ENCODE measurements at places on chromosomes 5 and 9.

DNA sequence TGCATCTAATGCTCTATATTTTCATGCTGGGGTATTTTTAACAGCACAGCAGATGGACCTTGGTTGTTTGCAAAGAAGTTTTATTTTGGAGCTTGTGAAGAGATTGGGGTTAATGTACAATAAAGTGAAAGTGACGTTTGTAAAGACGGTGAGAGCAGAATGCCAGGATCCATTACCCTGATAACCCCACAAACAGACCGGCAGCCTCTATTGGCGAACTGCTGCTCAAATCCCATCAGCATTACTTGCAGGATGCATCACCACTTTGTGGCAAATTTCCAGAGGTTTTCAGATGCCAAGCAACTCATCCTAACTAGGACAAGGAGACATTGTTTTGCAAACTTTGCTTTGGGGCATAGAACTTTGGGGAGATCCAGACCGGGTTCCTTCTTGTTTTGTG, 383.3 kb upstream of the ZNF462 start:
- peak; percentile 2 for DNase-seq

DNA sequence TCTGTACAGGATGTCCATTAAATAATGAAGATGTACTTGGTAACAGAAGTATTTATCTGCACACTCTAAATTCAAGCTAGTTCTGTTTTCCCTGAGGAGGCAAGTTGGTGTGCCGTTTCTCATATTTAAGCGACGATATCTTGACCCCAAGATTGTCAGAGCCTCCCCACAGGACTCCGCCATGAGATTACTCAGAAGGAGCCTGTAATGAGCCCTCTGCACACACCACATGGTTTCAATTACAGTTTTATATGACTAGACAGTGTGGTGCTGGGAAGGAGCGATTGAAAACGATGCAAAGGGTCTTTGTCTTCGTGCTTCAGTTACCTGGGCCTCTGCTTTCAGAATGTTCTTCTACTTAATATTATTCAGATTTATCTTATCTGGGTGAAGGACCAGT, 840.4 kb upstream of the WWC1 start:
- no peak for DNase-seq

DNA sequence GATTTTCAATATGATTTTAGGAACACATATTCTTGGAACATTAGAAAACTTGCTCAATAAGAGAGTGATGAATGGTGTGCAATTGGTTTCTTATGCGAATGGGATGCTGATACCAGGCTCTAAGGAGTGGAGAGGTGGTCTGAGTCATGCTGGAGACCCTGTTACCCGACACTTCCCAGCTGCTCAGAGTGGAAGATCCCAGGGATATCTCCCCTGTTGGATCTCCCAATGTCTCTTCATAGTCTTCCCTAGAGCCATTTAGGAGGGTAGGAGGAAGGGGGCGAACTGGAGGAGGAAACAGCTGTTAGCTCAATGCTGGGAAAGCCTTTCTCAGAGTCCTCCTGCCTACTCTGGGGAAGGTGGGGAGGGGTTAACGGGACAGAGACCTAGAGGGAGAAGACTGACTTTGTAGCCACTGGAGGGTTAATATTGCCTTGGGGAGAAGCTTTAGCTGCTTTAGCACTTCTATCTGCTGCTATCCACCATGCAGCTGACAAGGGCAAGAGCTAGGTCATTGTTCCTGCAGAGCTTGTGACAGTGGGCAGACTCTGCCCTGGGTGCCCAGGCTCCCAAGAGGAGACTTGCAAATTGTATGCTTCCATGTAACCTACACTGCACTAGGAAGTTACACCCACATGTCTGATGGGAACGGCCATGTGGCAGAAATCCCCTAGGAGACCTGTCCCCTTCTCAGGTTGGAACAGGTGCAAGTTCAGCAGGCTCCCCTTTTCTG, 301.0 kb downstream of the GADD45G start:
- DNase-seq, result no peak

DNA sequence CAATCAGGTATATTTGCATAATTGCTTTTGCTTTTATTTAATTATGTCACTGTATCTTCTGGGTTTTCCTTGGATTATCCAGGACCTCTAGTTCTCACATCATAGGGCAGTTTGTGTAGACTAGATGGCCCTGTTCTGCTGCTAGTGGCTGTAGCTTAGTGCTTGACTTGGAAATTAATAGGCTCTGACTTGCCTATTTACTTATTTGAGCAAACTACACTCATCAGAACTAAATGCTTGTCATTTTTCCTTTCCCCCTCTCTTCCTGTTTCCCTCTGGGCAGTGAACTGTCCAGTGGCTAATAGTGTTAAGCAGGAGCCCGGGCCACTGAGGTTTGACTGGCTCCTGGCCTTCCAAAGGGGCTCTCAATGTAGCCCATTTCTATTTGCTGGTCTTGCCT, 135.7 kb downstream of the MAN2A1 start:
- DNase-seq, result no peak

DNA sequence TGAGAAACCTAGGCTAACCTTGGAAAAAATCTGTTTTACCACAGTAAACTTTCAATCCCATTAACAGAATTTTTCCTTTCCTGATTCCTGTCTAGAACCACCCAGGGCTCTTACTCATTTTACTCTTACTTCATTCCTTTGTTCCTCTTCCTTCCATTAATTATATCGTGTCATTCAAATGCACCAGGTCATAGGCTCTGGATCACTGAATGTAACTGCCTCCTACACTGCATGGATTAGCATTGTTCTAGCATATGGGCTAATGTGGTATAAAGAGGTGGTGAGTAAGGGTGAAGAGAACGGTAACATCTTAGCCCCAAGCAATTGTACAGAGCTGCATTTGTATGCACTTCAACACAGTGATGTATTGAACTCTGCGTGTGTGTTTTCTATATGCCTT, 49.5 kb upstream of the SPINK5 start:
- DNase-seq, result no peak

- DNase-seq, result no peak
These were observed 39.2 kb downstream of the GRAMD2B start for GRCh38 chr5:126462239-126463014.

- no peak for DNase-seq
These were observed 106.2 kb downstream of the IZUMO3 start for GRCh38 chr9:24439456-24439855.

DNA sequence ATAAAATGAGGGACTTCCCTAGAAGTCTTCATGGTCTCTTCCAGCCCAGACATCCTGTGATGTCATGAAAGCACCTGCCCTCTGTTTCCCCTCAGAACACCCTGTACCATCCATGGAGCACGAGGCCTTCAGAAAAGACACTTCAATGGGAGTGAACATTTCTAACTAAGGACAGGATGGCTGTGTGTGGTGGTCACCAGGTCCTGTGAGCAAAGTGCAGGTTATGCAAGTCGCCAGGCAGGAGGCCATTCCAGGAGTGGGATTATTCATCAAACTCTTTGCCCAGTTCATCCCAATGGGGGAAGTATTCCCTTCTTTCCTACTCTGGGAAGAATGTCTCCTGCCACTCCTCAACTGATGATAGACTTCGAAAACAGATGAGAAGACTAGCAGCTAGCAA, 80.5 kb downstream of the SLC1A3 start:
- DNase-seq, result no peak

GRCh38 chr5:34685485-34686165, 29.5 kb downstream of the RAI14 start:
- DNase-seq, result no peak

GRCh38 chr9:125700791-125701190, 6.2 kb downstream of the MAPKAP1 start:
- no peak for DNase-seq

- no peak for DNase-seq
These were observed 1111.8 kb downstream of the TAF11L14 start for GRCh38 chr5:18745988-18746615.

- no peak for DNase-seq
These were observed 237.0 kb downstream of the PRELID2 start for GRCh38 chr5:145598184-145598583.

- DNase-seq, result no peak
These were observed 16.3 kb upstream of the STRBP start for GRCh38 chr9:123284656-123285055.

- no peak for DNase-seq
These were observed 50.5 kb upstream of the BARHL1 start for GRCh38 chr9:132531710-132532570.

DNA sequence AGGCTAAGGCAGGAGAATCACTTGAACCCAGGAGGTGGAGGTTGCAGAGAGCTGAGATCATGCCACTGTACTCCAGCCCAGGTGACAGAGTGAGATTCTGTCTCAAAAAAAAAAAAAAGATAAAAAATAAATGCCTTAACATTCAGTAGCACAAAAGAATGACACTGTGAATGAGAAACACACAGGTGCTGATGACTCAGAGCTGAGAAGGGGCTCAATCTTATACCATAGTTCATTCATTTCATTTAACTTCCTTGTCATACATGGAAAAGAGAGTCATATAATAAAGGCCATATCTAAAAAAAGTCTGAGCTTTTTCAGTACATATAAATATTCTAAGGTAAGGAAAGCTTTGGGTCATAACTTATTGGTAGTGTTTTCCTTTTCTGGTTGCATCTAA, 40.6 kb downstream of the WWC1 start:
- DNase-seq, result no peak

GRCh38 chr5:14627270-14627669, 37.2 kb upstream of the OTULIN start:
- no peak for DNase-seq

DNA sequence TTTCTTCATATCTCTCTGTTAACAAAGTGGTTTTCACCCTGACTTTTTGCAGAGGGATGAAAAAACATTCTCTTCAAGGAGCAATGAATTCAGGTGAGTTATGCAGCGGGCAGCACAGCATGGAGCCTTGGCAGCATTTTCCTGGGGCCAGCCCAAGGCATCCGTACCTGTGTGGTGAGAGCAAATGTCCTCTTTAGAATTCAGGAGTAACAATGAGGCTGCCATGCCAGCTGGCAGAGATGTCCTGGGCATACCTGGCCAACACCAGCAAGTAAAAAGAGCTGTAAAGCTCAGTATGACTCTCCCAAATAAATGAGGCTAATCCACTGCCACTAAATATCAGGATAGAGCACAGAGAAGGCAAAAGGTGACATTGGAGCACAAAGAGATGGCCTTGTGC, 277.6 kb upstream of the TRPC7 start:
- DNase-seq, result peak; percentile 97

DNA sequence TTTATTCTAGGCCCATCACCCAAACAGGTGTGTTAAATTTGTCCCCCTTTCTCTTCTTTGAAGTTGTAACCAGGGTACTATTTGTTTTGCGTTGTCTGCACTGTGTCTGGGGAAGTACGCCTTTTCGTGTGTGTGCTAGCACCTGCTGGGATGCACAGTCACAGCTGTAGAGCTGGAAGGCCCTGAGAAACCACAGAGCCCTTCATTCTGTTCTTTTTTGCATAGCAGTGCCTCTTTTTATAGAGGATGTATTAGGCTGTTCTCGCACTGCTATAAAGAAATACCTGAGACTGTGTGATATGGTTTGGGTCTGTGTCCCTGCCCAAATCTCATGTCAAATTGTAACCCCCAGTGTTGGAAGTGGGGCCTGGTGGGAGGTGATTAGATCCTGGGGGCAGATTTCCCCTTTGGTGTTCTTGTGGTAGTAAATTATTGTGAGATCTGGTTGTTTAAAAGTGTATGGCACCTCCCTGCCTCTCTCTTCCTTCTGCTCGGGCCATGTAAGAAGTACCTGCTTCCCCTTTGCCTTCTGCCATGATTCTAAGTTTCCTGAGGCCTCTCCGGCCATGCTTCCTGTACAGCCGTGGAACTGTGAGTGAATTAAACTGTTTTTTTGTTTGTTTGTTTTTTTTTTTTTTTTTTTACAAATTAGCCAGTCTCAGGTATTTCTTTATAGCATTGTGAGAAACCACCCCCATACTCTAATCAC, 14.0 kb downstream of the SEC61B start:
- DNase-seq, result no peak

DNA sequence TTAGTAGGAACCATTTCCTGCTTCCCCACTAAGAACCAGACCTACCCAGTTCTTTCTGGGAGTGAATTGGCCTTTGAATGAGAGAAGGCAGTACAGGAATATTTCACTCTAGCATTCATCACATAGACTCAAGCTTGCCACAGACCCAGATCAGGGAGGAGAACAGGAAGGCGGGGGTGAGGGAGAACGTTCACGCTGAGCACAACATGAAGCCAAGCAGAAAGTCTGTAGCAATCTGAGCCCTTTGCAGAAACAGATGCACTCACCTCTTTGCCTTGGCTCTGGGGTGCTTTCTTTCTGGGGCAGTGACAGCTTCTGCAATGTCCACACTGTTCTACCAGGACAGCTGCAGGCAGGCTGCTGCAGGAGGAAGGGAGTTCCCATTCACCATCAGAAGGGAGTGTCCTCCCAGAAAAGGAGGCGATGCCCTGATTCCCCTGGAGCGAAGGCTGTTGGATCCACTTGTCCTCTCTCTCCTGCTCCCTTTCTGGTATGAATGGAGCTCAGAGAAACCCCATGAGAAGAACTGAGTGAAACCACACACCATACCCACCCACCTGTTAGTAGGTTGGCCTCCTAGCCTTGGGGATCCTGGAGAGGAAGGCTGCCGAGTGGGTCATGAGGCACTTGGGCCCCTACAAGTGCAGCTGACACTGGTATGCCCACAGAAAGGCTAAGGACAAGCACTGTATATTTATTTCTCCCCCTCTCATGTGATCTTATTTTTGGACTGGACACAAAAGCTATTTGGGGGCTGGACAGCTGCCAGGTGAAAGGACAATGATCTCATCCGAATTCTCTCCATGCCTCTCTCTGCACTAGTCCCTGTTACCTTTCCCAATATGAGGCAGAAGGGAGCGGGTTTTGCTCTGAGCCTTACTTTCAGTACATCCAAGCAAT, 11.7 kb upstream of the FGF1 start:
- DNase-seq, result peak; percentile 91

GRCh38 chr5:76819851-76820525, 1.2 kb downstream of the F2RL1 start:
- DNase-seq, result no peak

GRCh38 chr5:6411141-6411540, 32.8 kb upstream of the MED10 start:
- DNase-seq, result no peak

- DNase-seq, result no peak
These were observed 100.7 kb downstream of the RAB3C start for GRCh38 chr5:58683567-58683966.

DNA sequence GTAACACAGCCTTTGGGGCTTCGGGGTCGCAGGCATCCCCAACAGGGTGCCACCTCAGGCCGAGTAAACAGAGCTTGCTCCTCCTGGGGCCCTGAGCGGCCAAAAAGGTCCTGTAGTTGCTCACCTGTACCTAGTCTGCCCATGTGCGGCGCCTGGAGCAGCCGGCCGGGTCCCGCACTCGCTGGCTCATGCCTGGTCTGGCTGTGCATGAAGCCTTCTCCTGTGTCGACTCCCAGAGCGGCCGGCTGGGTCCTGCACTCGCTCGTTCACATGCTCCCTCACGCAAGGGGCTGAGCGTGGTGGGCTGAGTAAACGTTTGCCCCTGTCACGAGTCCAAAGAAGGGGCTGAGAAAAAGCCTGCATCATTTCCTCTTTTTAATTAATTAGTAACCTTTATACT, 162.4 kb upstream of the TUT7 start:
- no peak for DNase-seq

DNA sequence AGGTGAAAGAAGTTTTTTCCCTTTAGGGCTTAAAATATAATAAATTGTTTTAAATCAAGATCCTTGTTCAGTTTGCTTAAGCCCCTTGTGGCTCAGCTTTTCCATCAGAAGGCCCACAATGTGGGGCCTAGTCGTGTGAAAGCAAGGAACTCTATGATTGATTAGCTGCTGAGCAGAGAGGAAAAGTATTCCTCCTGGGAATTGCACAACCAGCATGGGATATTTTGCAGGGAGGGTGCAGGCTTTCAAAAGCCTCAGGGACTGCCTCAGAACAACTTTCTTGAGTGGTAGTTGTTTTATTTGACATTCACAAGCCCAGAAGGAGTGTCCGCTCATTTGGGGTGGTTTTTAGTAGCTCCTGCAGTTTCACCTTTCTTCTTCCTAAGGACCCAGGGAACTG, 19.8 kb downstream of the TTC23L start:
- DNase-seq, result no peak

- no peak for DNase-seq
These were observed 9.5 kb downstream of the SLC35A4 start for GRCh38 chr5:140574165-140574564.

Data from G401 (cell line).